ENCODE measurements at places on chromosomes 4 and X. TPM values are rescaled to one million over a fixed set of nuclear protein-coding genes. Genes with fewer than 3 reads are reported as not detected.

TCEAL6 gene
- 75.9 TPM for total RNA-seq

TCEAL7 gene
- 73.9 TPM for total RNA-seq

QRFPR gene
- total RNA-seq: 2.0 TPM

MAGEA1 gene
- total RNA-seq: not detected

AGTR2 gene
- total RNA-seq: not detected

DSPP gene
- not detected for total RNA-seq

CCSER1 gene
- 48.5 TPM for total RNA-seq

APBB2 gene
- total RNA-seq: 127 TPM

PAGE5 gene
- not detected for total RNA-seq

ZFP92 gene
- 4.7 TPM for total RNA-seq

ADD1 gene
- total RNA-seq: 448 TPM

PITX2 gene
- total RNA-seq: not detected

UGDH gene
- 12.7 TPM for total RNA-seq
